Iris pigment epithelial cell (primary cell): ENCODE measurements at places on chromosomes 13 and 19.

DNA sequence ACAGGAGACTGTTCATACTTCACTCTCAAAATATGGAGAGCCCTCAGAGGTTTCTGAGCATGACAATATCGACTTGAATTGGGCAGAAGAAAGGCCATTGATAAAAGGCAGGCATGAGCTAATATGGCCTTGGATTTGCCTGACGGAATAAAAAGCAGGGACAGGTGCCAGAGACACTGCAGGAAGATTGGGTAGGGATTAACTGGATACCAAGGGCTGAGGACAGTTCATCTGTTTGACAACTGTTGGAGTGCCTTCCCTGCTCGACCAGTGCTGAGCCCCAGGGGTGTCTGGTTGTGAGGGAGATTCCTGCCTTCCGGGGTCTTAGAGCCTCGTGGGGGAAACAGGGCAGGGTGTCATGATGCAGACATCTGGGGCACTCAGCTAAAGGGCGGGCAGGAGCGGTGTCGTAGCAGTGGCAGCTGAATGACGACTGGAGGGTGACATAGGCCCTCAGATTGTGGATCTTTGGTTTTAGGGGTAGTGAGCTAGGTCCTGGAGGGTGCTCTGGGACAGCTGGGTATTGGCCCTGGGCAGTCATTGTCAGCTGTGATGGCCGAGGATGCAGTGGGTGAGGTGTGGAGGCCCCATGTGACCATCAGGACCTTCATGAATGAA lies 12.3 kb downstream of the GATAD2A start:
- no peak for DNase-seq

DNA sequence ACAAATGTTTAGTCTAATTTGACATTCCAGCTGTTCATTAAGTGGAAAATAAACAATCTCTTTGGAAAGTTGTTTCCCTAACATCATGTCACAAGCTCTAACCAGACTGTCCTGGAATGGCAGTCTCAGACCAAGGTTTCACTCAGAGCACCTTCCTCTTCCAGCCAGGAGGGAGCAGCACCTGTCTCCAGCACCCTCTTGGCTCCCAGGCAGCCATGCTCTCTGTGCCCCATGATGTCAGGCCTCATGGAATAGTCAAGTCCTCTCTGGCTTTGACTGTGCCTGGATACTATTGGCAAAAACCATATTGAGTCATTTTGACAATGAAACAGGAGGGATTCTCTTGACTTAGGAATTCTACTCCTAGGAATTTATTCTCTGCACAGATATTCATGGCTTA lies 171.4 kb downstream of the OXGR1 start:
- DNase-seq: peak; percentile 48

- no peak for DNase-seq
These were observed 151.6 kb upstream of the FREM2 start for GRCh38 chr13:38535261-38535660.

- peak; percentile 54 for DNase-seq
These were observed 112.6 kb downstream of the STARD13 start for GRCh38 chr13:33172911-33173310.

DNA sequence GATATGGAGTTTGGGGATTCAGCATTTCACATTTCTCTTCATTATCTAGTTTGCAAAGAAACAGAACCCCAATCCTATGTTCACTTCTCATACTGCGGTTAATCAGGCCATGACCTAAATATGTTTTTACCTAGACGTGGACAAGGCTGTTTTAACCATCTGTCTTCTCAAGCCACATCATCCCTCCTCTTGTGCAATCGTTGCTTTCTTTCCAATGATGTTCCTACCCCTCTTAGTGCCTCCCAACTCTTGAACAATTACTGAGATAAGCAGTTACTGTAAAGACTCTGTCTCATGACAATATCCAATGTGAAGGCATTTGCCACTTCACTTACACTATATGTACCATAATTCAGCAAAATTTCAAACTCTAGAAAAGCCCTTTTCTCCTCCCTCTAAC lies 406.2 kb downstream of the LIG4 start:
- DNase-seq: peak; percentile 55

GRCh38 chr13:113105032-113105920 lies at the start of gene F7:
Gene F7 (plus strand): TSS chr13:113105791. CDS start chr13:113105842, 51 bp downstream.
- DNase-seq: peak; percentile 10

GRCh38 chr19:45918721-45919120 lies 4.1 kb upstream of the NANOS2 start:
- no peak for DNase-seq

DNA sequence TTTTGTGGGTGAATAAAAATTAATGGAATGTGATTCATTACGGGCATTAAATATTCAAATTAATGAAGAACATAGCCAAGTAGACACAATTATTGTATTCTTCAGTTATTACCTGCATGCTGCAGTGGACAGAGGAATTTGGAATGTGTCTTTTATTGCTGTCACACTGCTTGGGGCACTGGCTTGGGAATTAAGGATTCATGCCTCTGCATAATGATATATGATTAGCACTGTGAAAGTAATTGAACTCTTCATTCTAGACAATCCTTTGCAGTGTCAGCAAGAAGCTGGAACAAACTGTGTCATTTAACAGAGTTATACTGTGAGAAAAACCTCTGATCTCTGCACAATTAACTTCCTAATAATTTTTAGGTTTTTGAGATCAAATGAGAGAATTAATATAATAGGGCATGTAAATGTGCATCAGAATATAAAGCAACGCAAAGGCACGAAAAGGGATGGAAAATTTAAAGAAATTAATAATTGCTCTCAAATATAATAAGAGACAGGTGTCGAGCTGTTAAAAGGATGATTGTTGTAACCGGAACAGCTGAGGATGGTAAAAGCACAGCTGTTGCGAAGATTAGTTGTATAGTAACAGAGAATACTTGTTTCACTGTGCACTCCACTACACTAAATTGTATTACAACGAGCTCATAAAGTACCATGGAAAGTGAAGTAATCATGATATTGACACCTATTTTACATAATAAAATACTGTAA lies 235.1 kb upstream of the MIR17HG start:
- no peak for DNase-seq

DNA sequence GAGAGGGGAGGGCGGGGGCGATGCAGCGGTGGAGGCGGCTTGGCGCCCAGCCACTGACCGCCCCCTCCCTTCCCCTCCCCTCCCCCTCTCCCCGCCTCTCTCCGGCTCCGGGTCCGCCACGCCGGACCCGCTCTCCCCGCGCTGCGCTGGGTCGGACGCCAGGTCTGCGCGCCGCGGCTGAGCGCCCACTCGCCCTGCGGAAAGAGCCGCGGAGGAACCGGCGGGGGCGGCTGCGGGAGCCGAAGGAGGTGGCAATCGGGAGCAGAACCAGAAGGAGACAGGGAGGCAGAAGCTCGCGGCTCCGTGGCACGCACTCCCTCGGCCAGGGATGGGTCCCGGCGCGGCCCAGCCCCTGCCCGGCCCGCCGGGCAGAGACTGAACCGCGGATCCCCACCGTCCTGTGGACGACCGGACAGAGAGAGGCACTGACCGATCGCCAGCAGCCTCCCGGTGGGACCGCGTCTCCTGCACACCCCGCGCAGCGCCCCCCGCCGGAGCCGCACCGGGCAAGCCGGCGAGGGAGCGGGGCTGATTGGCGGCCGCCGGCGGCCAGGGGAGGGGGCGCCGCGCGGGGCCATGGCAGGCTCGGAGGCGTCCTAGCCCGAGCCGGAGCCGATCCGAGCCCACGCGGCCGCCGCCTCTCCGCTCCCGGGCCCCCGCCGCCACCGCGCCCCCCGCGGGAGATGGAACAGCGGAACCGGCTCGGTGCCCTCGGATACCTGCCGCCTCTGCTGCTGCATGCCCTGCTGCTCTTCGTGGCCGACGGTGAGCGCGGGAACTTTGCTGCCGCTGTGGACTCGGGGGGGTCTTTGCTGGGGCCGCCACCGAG lies at the start of gene VSTM2B:
VSTM2B (plus strand) TSS at position 94 of the 829 bp plus-strand sequence; CDS start at position 684, 590 bp downstream.
- DNase-seq: no peak

DNA sequence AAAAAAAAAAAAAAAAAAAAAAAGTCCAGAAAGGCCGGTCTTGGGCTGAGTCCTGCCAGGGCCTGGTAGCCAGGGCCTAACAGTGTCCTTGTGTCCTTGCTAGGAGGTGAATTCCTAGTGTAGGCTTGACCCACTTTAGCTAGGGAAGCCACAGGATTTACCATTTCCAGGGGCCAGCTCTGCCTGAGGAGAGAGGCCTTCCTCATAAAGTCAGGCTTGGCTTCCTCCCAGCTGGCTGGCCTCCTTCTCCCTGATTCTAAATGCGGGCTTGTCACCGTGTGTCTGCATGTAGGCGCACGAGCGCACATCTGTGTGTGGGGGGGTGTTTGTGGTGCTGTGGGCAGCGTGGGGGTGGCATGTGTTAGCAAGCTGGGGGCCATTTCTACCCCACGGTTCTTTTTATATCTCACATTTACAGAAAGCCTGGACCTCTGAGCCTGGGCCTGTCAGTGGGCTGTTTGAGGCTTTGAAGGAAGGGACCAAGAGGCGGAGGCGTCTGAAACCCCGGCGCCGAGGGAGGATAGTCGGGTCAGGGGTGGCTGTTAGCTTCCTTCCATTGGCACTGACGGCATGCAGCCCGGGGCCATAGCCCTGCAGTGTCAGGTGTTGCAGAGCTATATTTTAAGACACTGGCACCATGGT lies 31.7 kb downstream of the IER2 start:
- DNase-seq: peak; percentile 45

- DNase-seq: peak; percentile 36
These were observed 186.8 kb upstream of the TSC22D1 start for GRCh38 chr13:44762911-44763310.

- no peak for DNase-seq
These were observed 11.5 kb downstream of the PTPRS start for GRCh38 chr19:5329141-5329540.

DNA sequence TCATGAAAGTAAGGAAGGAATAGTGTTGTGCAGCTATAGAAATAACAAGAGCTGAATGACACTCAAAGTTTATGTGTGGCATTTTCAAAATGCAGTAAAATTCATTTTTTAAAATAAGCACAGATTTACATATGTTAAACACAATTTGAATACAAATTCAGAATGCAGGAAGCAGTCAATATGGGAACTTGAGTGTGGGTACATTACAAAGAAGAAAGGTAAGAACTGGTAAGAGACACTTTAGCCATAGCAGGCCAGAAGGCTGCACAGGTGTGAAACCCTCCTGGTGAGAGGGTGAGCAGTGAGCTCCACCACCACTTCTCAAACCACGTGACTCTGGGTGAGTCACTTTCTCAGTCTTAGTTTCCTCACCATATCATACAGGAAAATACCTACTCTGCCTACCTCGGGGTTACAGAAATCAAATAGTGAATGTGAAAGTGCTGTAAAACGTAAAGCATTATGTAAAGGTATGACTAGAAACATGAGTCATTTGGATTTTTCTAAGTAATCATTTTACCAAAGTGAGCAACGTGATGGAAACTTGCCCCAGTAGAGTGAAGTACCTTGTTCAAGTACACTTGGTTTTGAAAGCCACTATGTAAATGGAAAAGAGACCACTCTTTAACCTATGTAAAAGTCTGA lies 40.5 kb downstream of the USP12 start:
- DNase-seq: peak; percentile 86

- no peak for DNase-seq
These were observed 233.9 kb upstream of the CSNK1A1L start for GRCh38 chr13:37339386-37339735.

DNA sequence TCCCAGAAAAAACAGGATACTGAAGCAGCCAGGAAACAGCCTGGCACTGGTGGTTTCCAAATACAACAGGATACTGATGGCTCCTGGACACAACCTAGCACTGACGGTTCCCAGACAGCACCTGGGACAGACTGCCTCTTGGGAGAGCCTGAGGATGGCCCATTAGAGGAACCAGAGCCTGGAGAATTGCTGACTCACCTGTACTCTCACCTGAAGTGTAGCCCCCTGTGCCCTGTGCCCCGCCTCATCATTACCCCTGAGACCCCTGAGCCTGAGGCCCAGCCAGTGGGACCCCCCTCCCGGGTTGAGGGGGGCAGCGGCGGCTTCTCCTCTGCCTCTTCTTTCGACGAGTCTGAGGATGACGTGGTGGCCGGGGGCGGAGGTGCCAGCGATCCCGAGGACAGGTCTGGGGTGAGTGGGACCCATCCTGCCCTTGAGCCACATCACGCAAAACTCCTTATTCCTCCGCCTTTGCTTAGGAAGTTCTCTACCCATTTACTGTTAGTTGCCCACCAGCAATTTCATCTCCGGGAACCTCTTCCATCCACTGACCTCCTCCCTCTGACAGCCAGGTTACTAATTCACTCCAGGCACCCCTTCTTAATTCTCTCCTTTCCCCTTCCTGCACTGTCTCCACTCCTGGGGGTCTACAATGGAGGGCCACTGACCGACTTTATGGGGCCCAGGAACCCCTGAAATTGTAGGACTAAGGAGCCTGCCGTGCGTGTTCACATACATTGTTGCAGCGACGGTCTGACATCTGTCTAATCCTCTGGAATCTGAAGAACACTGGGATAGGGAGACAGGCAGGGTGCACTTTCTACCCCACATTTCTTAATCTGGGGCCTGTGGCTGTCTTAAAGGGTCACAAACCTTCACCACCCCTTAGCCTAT lies 1.2 kb downstream of the ITPKC start:
- peak; percentile 31 for DNase-seq

GRCh38 chr13:86892330-86892729 lies 778.8 kb upstream of the SLITRK5 start:
- DNase-seq: peak; percentile 14

DNA sequence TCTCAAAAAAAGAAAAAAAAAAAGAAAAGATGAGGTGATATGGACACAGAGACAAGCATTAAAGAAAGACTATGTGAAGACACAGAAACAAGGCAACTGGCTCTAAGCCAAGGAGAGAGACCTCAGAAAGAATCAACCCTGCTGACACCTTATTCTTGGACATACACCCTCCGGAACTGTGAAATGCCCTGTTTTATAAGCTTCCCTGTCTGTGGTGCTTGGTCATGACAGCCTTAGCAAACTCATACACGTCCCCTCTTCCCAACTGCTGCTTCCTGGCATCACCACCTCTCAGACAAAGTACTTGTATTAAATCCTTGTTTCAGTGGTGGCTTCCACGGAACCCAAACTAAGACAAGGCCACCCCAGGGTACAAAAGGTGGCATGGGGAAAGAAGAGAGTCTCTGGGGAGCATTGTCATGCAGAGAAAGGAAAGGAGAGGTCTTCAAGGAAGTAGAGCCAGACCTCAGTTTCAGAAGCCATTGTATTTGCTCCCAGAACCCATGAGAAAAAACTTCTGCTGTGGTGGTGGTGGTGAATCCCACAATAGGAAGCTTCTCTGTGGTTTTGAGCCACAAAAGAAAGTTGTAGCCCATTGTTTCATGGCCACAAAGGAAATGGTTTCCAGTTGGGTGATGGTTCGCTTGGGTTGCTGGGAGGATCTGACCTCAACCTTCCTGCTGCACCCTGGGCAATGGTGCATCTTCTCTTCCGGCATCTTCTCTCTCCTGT lies 16.3 kb upstream of the TSPAN16 start:
- no peak for DNase-seq

DNA sequence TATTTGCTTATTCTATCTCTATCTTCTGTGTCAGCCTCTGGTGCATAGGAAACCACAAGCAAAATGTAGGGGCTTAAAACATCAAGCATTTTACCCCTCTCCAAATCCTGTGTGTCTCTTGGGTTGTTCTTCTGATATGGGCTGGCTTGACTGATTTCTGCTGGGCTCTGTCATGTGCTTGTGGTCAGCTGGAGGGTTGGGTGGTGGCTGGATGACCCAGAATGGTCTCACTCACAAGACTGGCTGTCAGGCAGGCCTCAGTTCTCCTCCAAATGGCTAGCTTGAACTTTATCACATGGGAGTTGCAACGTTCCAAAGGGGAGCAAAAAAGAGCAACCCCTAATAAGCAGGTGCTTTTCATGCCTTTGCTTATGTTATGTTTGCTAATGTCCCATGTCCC lies 9.6 kb upstream of the LYPD5 start:
- DNase-seq: no peak
